ENCODE measurements at places on chromosomes 13 and 19.

GRCh38 chr19:29666578-29667386 is 1.5 kb downstream of the PLEKHF1 start:
- no peak for DNase-seq

DNA sequence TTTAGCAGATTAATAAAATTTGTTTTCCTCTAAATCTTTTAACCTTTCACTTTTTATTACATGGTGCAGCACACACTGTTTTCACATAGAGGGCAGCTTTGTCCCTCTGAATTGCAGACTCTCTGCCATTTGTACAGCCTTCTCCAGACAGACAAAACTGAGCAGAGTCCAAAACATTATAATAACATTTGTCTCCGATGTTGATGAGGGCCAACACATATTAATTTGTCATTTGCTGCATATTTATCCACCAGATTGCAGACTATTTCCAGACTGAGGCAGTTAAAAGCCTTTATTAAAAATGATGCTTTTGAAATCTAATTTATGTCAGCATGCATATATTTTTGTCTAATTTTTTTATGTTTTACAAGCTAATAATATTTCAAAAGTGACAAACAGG is 1251.9 kb upstream of the SLC10A2 start:
- no peak for DNase-seq

DNA sequence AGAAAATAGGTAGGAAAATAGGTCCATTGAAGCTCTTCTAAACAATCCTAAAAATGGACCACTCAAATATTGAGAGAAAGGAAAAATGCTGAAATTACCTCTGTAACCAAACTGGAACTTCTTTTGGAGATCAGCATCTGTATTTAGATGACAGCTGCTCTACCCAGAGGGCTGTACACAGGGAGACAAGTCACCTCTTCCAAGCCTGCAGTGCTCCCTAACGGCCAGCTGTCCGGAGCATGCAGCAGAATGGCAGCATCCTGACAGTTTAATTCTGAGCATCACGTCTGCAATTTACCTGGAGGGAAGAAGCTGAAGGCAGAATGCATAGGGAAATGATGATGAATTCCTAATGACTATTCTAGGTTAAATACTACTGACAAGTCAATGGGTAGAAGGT is 62.8 kb upstream of the DIAPH3 start:
- no peak for DNase-seq

GRCh38 chr13:49641801-49642291 is 13.5 kb downstream of the ARL11 start:
- peak; percentile 50 for DNase-seq

GRCh38 chr13:33204130-33204927 is 81.2 kb downstream of the STARD13 start:
- no peak for DNase-seq

DNA sequence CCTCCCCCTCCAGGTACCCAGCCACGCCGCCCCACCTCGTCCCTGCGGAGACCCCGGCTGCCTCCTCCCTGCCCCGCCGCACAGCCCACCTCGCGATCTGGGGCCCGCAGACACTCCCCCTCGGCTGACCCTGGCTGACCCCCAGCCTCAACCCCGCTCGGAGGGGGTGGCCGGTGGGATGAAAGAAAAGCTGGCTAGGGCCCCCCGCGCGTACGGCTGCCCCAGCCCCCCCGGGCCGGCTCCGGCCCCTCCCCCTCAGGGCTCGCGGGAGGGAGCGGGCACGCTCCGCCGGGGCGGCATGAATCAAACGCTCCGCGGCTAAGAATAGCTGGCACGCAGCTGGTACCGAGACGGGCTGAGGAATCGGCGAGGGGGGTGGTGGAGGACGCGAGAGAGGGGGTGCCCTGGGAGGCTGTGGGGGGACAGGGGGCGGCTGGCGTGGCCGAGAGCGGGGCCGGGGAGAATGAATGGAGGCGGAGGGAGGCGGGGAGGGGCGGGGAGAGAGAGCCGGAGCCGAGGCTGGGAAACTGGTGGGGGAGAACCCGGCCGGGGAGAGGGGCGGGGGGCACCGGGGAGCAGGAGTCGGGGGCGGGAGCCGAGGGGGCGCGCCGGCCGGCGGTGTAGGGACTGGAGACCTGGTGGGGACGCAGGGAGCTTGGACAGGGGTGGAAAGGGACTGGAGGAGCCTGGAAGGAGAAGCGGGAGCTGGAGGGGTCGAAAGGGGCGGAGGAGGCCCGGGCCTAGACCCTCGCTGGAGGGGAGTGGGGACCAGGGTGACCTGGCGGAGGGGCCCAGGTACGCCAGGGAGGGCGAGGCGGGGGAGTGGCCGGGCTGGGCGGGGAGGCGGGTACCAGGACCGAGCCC is 1.1 kb downstream of the SHANK1 start:
- no peak for DNase-seq

DNA sequence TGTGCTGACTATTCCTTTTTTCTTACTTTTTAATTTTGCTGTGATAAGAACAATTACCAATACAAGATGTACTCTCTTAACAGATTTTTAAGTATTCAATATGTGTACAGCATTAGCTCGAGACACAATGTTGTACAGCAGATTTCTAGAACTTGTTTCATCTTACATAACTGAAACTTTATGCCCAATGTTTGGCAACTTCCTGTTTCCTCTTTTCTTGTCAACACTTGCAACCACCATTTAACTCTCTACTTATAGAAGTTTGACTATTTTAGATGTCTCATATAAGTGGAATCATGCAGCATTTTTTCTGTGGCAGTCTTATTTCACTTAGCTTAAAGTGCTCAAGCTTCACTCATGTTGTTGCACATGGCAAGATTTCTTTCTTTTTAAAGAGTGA is 1426.8 kb downstream of the SLITRK5 start:
- DNase-seq = no peak

GRCh38 chr19:17296273-17296672 is 7.0 kb downstream of the ABHD8 start:
- no peak for DNase-seq

DNA sequence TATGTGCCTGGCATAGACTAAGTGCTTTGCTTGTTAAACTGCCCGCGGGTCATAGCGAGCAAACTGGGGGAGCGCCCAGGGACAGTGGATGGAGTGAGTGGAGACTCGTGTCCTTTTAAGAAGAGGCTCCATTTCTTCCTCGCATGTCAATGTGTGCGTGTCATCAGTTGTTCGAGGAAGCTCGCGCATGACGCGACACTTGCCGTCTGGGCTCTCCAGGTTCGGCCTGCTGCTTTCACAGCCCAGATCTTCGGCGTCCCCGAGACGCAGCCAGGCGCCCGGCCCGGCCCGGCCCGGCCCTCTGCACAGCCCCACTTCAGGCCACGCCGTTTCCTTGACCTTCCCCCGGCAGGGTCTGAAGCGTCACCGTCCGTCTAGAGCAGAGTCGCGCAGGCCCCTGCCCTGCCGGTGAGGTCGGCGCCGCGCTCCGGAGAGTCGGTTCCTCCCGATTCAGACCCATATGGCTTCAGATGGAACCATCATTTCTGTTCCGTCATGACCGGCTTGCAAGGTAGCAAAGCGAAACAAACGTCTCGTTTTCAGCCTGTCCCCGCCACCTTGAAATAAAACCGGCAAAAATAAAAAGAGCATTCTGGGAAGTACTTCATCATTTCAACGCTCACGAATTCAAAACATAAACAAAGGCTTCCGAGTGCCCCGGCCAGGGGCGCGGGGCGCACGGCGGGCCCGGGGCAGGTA is 599 bp upstream of the ARHGEF7 start:
- no peak for DNase-seq

DNA sequence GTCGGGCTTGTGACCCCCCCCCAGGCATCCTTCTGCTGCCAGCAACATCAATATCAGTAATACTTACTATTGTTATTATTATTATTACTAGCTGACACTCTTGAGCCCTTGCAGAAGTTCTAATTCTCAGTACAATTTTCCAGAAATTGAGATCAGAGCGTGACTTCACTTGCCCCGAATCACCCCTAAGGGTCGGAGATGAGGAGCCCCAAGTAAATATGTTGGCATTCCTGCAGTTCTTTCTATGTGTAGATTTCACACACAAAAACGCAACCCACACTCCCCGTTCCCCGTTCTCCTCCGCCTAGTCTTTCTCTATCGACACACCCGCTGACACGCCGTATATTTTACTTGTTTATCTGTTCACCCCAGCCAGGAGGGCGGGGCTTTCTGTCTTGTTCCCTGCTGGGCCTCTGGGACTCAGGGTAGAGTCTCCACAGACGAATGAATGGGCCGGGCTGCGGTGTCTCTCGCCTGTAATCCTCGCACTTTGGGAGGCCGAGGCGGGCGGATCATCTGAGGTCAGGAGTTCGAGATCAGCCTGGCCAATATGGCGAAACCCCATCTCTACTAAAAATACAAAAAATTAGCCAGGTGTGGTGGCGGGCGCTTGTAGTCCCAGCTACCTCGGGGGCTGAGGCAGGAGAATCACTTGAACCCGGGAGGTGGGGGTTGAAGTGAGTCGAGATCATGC is 14.7 kb downstream of the TLE5 start:
- no peak for DNase-seq

- DNase-seq = no peak
These were observed 147.0 kb upstream of the RNF113B start for GRCh38 chr13:98324105-98324504.

DNA sequence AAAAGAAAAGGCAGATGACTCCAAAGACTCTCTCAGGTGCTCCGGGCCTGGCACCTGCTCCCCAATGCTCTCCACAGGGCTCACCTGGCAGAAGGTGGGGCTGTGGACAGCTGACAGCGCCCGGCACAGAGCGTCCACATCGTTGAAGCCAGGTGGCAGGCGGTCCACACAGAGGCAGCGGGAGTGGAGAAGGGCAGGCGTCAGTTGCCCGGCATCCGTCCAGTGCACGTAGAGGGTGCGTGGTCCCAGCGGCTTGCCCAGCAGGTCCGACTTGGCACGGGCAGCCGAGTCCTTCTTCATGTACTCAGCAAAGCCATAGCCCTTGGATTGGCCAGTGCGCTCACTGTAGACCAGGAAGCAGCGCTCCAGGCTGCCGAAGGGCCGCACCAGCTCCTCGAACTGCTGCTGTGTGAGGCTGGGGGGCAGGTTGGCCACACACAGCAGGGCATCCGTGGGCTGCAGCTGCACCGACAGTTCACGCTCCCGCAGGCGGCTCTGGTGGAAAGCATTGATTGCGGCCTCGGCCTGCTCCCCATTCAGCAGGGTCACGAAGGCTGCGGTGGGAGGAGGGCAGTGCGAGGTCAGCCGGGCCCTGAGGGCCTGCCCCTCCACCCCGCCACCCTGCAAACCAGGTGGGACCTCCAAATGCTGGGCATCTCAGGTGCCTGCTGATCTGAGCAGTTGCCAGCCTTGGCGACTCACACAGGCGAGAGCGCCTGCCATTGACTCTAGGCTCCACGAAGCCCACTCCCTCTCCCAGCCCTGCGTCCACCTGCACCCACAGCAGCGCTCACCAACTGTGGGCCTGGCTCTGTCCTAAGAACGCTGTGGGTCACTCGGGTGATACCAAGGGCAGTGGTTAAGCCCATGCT is 4.5 kb downstream of the RAVER1 start:
- no peak for DNase-seq

DNA sequence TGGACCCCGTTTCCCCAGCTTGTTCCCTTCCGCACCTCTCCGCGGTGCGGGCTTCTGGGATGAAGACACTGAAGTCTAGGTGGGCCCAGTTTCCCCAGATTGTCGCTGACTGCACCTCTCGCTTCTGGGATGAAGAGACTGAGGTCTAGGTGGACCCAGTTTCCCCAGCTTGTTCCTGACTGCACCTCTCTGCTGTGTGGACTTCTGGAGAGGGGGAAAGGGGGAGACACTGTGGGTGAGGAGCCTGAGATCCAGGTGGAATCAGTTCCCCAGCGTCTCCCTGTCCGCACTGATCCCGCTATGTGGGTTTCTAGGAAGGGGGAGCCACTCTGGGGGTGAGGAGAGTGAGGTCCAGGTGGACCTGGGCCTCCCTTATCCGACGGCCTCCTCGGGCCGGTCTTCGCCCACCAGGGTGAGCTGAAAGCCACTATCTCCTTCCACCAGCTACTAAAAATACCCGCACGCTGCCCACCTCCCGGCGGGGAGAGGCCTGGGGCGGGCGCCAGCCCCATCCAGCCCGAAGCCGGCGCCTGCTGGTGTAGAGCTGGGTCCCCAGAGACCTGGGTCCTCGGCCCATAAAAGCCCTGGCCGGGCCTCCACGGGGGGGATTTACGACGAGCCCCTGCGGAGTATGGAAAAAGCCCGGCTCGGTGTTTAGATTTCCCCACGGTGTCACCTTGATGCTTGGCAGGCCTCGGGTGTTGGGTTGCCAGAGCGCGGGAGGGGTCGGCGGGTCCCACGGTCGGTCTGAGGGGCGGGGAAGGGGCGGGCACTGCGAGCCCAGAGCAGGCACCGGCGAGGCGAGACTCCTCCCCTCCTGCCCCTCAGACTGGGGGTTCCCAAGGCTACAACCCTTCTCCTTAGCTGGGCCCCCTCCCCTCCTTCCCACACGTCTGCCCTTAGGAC is 10.6 kb downstream of the FUT6 start:
- no peak for DNase-seq

GRCh38 chr19:42030645-42031440 is 36.8 kb upstream of the ATP1A3 start:
- DNase-seq = no peak

Data from amygdala (tissue), 56 donors.